ENCODE measurements at places on chromosomes 2 and 18.

- DNase-seq, result no peak
These were observed 1109.7 kb downstream of the SOCS6 start for GRCh38 chr18:71398531-71398930.

DNA sequence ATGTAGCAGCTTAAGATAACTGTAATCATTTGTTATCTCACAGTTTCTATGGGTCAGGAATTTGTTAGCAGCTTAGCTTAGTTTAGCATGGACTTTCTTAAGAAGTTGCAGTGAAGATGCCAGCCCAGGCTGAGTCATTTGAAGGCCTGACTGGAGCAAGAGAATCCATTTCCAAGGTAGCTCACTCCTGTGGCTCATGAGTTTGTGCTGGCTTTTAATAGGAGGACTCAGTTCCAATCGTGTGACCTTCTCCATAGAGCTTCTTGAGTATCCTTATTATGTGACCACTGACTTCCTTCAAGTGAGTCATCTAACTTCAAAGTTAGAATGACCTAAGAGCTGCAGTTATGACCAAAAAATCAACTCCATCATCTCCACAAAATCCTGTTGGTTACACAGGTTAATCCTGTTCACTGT lies 1.4 kb downstream of the GPATCH11 start:
- DNase-seq, result no peak

DNA sequence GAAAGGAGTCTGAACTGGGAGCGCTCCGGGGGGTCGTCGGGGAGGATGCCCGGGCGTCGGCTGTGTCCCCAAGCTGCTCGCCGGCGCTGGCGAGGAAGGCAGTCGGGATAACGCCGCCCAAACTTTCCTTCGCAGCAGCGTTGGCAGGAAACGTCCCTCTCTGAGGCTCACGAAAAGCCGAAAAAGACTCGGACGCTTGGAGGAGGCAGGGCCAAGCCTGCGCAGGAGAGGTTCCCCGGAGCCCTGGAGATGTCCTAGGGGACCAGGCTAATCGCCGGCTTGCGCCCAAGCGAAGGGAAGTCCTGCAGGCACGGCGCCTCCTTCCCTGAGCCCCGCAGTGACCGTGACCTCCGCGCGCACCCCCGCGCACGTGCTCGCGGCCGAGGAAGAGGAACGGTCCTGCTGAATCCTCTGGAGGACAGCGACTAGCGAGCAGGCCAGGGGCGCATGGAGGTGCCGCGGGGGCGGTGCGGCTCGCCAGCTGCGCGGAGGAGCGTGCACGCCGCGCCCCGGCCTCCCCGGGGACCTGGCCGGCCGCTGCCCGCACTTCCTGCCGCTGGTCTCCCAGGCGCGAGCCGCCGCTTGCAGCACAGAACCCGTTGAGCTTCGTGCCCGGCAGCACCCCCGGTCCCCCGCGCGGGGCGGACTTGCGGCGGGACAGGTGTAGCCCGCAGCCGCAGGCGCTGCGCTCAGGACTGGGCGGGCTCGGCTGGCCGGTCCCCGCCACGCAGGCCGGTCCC lies at the start of gene SH3RF3:
SH3RF3 (plus strand) TSS at position 590 of the 740 bp plus-strand sequence.
- no peak for DNase-seq

- DNase-seq, result peak; percentile 28
These were observed 138.8 kb downstream of the MCFD2 start for GRCh38 chr2:46776687-46777327.

DNA sequence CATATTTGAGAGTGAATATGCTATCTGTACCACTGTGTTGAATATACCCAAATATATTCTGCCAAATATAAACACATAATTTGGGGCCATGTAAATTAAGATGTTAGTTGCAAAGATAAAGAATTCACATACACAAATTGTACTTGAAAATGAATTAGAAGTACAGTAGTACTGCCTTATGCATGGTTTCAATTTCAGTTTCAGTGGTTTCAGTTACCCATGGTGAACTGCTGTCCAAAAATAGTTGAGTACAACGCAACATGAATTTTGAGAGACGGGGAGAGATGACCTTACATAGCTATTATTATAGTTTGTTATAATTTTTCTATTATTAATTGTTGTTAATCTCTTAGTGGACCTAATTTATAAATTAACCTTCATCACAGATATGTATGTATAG lies 1313.0 kb upstream of the FAM98A start:
- DNase-seq, result no peak

GRCh38 chr2:56239030-56239429 lies 55.2 kb downstream of the CCDC85A start:
- no peak for DNase-seq

- DNase-seq, result no peak
These were observed 174.5 kb downstream of the MYCN start for GRCh38 chr2:16114836-16115235.

DNA sequence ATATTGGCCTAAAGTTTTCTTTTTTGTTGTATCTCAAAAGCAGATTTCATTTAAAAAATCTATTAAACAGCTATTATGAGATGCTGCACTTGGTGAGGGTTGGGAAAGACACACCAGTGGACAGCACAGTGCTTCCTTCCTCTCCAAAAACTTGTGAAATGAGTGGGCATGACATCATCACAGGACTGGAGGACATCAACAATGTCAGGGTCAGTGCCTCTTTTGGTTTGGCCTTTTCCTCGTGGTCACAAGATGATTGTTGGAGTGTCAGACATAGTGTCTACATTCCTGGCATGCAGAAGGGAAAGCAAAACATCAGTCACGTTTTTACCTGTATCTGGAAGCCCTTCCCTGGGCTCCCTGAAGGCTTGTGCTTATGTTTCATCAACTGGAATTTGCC lies 49.6 kb downstream of the IL1R2 start:
- DNase-seq, result no peak

GRCh38 chr18:76979111-76979751 lies 153.4 kb downstream of the MBP start:
- DNase-seq, result no peak

- DNase-seq, result no peak
These were observed 563.2 kb upstream of the NRP2 start for GRCh38 chr2:205119136-205119535.

- no peak for DNase-seq
These were observed 30.2 kb downstream of the NYAP2 start for GRCh38 chr2:225429717-225430116.

GRCh38 chr18:59423259-59423658 lies 64.2 kb upstream of the LMAN1 start:
- no peak for DNase-seq

- no peak for DNase-seq
These were observed 270.2 kb upstream of the RAB6C start for GRCh38 chr2:129709001-129709955.

- no peak for DNase-seq
These were observed 167.8 kb upstream of the APCDD1 start for GRCh38 chr18:10286580-10287150.

DNA sequence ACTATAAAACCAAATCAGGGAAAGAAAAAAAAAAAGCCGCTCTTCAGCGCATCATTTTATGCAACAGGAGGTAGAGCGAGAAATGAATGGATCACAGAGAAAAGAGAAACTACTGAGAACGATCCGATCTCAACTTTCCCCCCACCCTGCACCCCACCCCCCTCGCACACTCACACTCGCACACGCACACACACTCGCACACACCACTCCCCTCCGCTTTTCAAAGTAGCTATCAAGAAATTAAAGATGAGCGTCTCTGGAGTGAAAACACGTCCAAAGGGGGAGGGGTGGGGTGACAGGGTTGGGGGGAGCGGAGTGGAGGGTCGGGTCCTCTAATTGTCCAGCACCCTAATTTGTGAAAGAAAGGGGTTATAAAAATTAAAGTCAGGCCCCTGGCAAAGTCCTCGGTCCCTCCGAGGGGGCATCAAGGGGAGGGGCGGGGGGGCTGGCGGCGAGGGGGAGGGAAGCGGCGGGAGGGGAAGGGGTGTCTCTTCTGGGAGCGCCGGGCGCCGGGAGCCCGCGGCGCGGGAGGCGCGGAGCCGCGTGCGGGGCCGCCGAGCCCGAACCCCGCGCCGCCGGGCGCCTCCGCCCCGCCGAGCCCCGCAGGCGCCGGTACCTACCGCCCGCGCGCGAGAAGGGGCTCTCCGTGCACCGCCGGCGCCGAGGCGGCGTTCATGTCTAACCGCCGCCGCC lies 428 bp downstream of the TCF4 start:
- no peak for DNase-seq

- DNase-seq, result no peak
These were observed 29.6 kb upstream of the FOSL2 start for GRCh38 chr2:28362991-28363521.

DNA sequence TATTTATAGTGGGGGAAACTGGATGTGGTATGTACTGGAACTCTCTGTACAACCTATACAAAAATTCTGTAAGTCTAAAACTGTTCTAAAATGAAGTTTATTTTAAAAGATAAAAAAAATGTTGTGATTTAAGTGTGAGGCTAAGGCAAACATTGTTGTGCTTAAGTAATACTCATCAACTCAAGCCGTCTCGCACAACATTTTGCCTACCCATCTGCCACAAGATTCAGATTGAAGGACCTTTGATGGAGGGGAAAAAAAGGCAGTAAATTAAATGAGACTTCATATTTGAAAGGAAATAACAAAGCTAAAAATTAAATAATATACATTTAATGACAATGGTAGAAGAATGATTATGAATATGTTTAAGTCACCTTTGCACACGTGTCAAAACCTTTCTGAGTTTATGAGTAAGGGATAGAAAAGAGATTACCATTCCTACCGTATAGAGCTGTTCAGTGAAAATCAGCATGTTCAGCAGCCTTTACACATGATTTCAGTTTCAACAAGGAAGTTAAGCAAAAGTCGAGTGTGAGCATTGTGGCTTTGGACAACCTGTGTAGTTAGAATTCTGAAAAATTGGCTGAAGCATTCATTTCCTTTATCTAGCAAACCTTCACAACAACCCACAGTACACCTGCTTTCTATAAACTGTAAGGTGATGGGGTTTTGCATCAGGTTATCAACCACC lies 499.3 kb downstream of the IRS1 start:
- DNase-seq, result no peak

GRCh38 chr2:166091439-166091838 lies 36.4 kb downstream of the SCN1A start:
- no peak for DNase-seq

DNA sequence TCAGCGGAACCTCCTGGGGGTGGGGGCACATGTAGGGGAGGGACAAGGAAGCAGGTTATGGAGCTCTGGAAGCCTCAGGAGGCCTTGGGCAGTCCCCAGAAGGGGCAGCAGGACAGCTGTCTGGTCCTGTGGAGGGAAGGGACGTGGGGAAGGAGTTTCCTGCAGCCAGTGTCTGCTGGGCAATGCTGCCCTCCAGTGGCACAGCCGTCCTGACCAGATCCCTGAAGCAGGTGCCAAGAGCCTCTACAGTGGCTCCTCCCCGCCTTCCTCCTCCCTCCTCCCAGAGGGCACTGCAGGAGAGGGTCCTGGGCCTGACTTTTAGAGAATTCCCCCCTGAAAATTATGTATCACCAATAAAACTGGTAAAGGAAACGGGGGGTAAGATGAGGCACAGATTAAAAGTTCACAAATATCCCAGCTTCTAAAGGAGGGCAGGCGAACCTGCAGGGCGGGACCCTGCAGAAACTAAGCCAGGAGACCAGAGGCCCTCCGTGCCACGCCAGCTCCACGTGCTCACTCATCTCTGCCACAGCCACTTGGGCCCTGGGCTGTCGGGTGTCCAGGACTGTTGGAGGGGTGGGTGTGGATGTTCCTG lies 258.5 kb downstream of the TWIST2 start:
- DNase-seq, result no peak
